ENCODE measurements at places on chromosomes 6 and 20.
A peak's percentile ranks its signal among the peaks of the same experiment; 100 is the strongest.

DNA sequence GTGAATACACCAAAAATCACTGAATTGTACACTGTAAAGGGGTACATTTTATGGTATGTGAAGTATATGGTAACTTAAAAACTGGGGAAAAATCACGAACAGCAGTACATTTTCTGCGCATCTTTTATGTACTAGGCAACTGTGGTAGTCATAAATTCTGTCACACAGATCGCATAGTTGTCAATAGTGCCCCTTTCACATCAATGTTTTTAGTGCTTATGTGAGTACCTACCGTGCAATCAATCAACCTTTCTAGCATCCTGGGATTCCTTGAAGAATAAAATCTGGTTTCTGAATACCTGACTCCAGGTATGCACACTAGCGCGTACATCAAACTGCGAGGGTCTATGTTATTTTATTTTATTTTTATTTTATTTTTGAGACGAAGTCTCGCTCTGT is 637 bp upstream of the RPF2 start:
- DNase-seq = no peak

- no peak for DNase-seq
Measured at GRCh38 chr6:130367767-130368166, 1.9 kb downstream of the TMEM200A start.

- DNase-seq = peak; percentile 42
Measured at GRCh38 chr20:44745598-44746366, at the start of gene KCNK15. Gene KCNK15 (plus strand): TSS chr20:44745865. CDS start chr20:44745911, 46 bp downstream.

- DNase-seq = no peak
Measured at GRCh38 chr20:44188752-44189151, 1.8 kb upstream of the JPH2 start.

GRCh38 chr6:63476302-63476701 is 96.0 kb upstream of the LOC128125822 start:
- no peak for DNase-seq

GRCh38 chr6:129643176-129643575 is 66.8 kb downstream of the ARHGAP18 start:
- DNase-seq = no peak

DNA sequence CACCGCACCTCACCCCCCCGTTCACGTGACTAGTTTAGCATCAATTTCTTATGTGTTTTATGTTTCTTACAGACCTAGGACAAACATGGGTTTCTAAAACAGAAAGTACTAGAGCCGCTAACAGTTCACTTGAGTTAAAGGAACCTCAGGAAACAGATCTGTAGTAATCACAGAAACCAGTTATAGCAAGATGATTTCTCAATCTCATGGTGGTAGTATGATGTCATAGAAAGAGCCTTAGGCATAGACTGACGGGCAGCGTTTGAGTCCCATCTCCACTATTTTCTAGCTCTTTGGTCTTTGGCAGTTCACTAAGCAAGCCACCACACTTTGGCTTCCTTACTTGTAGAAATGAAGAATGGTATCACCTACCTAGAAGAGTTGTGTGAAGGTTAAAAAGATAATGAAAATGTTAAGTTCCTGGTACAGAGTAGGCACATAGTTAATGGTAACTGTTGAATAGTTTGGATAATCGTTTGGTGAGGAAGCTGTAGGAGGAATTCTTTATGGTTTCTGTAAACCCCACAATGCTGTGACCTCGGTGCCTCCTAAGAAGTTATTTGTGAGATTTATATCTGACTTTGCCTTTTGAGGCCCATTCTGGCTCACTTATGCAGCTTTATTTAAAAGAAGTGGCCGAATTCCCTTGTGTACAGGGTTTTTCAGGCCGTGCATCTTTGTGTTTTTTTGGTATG is 21.3 kb downstream of the CTNNBL1 start:
- DNase-seq = no peak

- DNase-seq = no peak
Measured at GRCh38 chr20:1299522-1299921, 29.4 kb downstream of the SDCBP2 start.

- DNase-seq = no peak
Measured at GRCh38 chr6:89270951-89271721, 44.0 kb downstream of the GABRR2 start.

- peak; percentile 78 for DNase-seq
Measured at GRCh38 chr6:31769684-31770371, 7.3 kb downstream of the VWA7 start.

- no peak for DNase-seq
Measured at GRCh38 chr6:105835373-105835772, 250.8 kb upstream of the PRDM1 start.

- DNase-seq = peak; percentile 48
Measured at GRCh38 chr20:840858-841567, 7.5 kb downstream of the FAM110A start.

DNA sequence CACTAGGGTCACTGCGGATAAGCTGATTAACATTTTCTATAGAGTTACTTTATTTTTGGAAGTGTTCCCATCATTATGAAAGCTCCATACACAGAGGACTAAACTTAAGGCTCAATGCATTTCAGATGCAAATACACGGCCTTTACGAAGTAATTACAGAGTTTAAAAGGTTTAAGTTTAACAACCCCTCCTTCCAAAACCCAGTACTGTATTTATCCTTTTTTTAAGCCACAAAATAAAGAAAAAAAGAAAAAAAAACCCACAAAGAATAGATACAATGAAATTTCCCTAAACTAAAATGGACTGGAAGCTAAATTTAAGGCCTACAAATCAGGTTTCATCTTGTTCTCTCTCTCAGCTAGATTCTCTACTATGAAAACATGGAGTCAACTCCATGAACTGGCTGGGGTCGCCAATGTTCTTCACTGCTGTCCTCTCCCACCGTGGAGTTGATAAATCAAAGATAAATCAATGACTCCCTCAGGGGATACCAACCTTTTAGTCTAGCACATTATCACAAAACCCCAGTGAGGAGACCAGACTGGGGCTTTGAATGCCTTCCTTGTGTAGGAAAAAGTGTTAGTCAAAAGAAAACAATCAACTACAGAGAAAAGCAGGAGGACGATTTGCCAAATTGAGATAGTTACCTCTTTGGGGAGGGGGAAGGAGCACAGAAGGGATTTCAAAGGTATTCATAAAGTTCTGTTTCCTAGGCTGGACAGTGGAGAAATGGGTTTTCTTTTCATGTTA is 52.5 kb downstream of the TNFRSF21 start:
- no peak for DNase-seq

DNA sequence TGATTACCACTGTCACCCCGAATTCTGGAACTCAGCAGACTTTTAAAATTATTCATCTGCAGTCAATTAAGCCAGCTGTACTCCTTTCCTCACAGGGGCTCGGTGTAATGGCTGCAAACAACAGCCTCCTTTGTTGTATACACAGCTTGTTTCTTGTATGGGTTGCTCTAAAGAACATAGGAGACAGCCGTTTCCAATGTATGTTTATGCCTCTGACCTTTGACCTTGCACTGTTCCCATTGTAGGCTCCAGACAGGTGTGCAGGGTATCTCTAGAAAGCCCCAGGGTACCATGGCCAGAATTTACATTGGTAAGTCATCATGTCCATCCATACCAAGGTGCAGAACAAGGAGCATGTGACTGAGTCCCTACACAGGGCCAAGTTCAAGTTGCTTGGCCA is 11.5 kb upstream of the TENT5A start:
- DNase-seq = no peak

DNA sequence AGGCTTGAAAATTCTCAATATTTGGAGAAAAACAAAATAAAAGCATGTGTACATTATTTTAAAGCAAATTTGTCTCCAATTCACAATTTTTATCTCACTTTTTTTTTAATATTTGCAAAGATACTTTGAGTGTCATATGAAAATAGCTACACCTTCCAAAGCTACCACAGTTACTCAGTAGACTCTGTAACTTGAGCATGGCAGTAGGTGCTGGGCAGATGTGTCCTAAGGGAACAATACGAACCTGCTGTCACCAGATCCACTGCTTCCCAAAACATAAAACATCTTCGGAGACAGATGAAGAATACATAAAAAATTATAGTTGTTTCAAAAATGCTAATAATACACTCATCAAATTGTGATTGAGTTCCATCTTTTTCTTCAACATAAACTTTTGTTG is 10.6 kb downstream of the WDR27 start:
- no peak for DNase-seq

- no peak for DNase-seq
Measured at GRCh38 chr20:7985916-7986315, 33.6 kb downstream of the TMX4 start.

GRCh38 chr6:111565326-111566221 is 40.1 kb downstream of the TRAF3IP2 start:
- no peak for DNase-seq

- no peak for DNase-seq
Measured at GRCh38 chr6:72720464-72720863, 98.6 kb downstream of the KCNQ5 start.

DNA sequence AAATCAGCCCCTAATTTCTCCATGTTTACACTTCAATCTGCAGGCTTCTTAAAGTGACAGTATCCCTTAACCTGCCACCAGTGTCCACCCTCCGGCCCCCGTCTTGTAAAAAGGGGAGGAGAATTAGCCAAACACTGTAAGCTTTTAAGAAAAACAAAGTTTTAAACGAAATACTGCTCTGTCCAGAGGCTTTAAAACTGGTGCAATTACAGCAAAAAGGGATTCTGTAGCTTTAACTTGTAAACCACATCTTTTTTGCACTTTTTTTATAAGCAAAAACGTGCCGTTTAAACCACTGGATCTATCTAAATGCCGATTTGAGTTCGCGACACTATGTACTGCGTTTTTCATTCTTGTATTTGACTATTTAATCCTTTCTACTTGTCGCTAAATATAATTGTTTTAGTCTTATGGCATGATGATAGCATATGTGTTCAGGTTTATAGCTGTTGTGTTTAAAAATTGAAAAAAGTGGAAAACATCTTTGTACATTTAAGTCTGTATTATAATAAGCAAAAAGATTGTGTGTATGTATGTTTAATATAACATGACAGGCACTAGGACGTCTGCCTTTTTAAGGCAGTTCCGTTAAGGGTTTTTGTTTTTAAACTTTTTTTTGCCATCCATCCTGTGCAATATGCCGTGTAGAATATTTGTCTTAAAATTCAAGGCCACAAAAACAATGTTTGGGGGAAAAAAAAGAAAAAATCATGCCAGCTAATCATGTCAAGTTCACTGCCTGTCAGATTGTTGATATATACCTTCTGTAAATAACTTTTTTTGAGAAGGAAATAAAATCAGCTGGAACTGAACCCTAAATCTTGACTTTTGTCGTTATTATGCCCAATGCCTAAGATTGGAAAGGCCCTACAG is 4.5 kb downstream of the SOX4 start:
- no peak for DNase-seq
